LNCaP clone FGC (cell line): ENCODE measurements at places on chromosomes 5 and 9.

- DNase-seq: no peak
Measured at GRCh38 chr5:160699301-160699700, 152.7 kb downstream of the ATP10B start.

DNA sequence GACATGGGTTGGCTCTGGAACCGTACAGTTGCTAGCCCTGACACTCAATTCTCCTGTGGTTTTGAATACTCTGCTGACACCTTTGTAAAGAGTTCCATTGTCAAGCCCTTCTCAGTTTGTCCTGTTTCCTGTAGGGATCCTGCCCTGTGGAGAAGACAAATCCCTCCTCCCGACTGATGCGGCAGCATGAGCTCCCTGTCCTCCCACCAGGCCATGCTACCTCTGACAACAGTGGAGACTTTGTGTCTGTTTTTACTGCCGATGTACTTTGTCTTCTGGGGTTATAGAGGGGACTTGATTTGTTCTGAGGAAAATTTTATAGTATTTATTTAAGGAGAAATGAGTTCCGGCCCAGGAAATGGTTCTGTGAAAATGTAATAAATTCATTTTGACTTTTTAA, 57.8 kb downstream of the PRLR start:
- DNase-seq: no peak

DNA sequence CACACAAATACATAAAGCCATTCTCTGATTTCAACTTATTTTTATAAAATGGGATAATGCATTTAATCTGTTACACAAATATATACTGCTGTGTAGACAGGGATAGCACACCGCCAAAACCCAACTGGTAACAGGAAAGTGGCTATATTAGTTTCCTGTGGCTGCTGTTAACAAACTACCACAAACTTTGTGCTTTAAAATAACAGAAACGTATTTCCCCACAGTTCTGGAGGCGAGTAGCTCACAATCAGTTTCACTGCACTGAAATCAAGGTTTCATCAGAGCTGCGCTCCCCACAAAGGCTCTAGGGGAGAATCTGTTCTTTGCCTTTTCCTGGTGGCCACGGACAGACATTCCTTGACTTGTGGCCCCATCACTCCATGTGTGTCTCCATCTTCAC, 94.0 kb downstream of the MLLT3 start:
- no peak for DNase-seq

DNA sequence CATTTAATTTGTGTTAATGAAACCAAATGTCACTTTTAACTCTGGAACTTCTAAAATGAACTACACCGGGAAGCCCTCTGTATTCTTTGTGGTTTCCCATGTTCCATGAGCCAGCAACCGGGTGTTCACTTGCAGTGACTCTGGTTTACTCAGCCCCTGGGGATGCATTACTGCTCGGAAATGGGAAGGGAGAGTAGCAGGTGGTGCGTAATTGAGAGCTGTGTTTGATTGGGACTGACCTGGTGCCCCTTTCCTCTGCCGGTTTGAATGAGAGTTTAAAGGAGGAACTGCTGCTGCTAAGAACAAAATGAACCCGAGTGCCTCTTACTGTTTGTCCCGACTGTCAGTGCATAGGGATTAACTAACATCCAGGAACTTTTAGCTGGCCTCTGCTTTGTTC, 100.1 kb upstream of the DHFR start:
- no peak for DNase-seq

- no peak for DNase-seq
Measured at GRCh38 chr9:137308057-137308619, 6.1 kb upstream of the NRARP start.

- DNase-seq: no peak
Measured at GRCh38 chr5:18954239-18954638, 1033.8 kb downstream of the CDH18 start.

DNA sequence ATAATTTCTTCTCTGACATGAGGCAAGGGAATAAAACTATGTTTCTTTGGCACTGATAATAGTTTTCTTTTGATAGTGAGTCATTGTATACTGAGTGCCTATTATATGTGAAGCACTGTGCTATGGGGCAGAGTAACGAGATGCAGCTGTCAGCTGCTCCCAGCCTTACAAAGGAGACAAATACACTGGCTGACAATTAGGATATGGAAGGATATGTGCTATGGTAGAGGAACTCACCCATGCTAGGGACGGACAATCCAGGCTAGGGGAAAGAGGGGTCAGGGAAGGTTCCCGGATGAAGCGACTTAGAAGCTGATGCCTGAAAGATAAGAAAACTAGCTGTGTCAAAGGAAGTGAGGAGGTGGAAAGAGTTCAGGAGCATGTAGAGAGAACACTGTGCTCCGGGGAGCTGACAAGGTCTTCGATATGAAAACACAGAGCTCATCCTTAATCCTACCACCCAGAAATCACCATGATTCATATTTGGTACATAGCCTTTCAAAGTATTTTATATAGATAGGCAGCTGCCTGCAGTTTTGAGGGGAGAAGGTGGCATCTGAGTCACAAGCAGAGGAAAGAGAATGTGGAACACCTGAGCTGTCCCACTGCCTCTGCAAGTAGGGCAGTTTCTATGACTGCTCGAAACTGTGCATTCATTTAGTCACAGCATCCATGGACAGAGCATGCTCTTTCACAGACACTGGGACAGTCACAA, 12.1 kb downstream of the BSPRY start:
- no peak for DNase-seq

DNA sequence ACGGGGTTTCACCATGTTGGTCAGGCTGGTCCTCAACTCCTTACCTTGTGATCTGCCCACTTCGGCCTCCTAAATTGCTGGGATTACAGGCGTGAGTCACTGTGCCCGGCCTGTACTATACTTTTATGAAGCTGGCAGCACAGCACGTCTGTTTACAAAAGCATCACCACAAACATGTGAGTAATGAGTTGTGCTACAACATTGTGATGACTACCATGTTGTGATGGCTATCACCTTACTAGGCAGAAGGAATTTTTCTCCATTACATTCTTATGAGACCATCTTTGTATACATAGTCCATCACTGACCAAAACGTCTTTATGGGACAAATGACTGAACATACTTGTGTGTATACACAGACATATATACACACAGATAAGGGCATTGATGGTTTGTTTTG, 1019.0 kb downstream of the CDH18 start:
- no peak for DNase-seq

DNA sequence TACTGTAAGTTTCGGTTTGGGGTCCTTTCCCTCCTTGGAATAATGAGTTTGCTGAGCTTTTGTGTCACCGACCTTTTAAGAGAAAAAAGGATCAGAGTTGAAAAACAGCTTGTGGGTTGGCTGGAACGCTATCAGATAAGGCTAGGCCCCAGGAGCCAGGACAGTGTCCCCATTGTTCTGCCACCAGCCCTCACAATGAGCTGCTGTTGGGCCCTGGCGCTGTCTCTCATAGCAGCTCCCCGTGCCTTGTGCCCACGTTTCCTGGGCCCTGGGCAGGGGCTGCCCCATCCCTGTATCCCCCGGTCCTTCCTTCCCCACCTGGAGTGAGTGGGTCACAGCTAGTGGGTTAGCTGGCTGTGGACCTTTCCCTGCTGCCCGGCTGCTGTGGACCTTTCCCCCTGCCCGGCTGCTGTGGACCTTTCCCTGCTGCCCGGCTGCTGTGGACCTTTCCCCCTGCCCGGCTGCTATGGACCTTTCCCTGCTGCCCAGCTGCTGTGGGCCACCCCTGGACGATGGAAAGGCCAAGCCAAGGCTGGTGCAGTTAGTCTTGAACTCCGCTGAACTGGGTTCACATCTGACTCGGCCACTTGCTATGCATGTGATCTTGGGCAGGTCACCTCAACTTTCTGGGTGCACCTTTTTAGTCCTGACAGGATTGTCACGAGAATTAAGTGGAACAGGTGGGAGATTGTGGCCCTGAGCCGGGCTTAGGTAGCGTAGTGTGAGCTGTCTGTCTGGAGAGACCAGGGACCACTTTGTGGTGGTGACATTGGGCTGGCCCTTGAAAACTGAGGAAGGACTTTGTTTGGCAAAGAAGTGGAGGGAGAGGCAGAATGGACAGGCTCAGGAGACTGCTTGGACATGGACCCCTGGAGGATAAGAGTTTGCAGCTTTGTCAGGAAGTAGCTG, 99.5 kb downstream of the DAB2IP start:
- DNase-seq: no peak

DNA sequence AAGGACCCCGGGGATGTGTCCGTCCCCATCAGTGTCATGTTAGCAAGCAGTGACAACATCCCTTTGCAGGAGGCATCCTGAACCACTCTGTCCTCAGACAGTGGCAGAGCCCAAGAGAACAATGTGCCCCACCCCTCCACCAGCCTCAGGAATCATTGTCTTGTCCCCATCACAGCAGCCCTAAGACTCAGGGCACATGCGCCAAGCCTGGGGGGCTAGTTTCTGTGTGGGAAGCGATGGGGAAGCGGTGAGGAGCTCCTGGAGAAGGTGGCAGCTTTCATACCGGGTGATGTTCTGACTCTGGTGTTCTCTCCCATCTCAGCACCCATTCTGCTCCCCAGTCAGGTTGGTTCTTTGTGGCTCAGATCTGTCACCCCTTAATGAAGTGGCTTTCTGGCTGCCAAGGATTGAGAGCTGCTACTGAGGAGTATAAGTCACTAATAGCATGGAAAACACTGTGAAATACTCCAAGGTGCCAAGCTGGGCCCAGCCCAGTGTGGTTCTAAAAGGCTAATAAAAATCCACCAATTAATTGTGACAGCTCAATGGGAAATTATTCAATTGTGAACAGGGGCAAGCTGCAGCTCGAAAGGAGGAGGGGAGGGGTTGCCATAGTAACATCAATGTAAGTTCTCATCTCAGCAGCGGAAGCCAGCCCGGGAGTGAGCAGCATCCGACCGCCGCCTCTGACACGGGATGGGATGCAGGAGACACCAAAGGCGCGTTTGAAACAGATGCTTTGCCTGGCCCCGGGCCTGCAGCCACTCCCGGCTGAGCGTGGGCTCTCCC, 4.7 kb downstream of the QRFP start:
- DNase-seq: no peak

DNA sequence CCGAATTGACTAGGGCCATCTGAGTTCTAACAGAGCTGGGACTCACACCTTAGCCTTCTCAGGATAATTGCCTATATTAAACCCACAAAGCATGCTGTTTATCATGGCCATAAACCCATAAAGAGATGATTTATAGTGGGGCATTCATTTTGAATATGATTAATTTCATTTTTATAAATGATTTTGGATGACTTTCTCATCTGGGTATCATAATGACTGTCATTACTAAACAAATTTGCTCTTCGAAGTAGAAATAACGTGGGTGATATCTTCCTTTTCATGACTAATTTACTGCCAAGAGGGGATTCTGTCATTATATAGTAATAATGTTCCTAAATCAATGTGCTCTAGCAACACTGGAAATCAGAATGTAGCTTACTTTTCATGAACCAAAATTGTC, 498.2 kb downstream of the CDH12 start:
- no peak for DNase-seq

DNA sequence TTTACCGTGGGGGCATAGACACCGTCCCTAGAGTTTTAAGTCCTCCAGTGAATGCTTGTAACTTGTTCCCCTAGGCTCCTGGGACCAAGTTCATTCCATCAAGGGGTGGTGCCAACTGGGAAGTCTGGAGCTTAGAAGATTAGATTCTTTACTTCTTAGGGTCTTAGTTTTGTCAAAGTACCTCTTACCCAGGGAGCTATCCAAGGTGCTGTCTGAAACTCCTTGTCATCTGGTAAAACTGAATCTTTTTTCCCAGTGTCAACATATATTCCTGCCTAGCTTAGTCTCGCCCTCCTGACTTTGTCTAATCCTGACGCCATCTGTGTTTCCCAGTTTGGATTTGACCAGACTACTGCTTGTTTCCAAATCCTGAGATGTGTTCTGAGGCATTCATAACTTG, 41.6 kb downstream of the MAMDC2 start:
- no peak for DNase-seq

- DNase-seq: no peak
Measured at GRCh38 chr5:36561601-36562000, 44.8 kb upstream of the SLC1A3 start.

DNA sequence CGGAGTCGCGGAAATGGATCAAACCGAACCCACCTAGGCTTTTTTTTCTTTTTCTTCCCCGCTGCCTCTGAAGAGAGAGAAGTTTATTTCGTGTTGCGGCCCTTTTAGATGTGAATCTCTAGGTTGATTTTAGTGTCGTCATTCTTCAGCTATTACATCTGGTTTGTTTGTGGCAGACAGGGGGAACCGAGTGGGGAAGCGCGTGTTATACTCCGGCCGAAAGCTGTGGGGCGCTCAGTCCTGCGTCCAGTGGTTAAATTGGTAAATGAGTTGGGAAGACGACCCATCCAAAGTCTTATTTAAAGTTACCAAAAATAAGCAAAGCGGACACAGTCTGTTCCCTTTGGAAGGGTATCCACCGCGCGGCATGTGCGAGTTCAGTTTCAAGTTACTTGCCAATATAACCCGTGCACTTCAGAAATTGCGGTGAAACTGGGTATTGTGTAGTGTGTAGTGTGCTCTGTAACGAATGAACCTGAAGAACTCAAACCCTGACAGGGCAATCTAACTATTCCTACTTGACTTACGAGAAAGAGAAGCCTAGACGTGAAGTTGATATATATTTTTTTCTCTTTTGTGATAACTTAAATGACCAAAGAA, 1.3 kb downstream of the MAN2A1 start:
- no peak for DNase-seq

DNA sequence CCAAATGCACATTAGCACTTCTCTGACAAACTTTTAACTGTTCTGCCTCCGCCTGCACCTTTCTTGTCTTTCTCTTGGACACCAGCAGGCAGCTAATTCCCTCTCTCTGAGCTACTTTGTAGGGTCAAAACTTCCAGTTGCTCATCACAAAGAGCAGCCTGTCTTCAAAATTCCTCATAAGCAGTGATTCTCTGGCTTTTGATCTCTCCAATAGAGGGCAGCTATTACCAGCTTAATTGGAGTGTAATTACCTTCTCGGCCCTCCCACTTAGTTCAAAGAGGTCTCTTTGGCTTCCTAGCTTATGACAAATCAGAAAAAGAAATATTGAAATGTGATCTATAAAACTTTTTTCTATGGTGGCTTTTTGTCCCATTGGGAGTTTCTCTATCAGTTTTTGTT, 43.6 kb upstream of the RAD23B start:
- DNase-seq: no peak

GRCh38 chr9:76266649-76267283, 127.5 kb downstream of the RFK start:
- DNase-seq: no peak

DNA sequence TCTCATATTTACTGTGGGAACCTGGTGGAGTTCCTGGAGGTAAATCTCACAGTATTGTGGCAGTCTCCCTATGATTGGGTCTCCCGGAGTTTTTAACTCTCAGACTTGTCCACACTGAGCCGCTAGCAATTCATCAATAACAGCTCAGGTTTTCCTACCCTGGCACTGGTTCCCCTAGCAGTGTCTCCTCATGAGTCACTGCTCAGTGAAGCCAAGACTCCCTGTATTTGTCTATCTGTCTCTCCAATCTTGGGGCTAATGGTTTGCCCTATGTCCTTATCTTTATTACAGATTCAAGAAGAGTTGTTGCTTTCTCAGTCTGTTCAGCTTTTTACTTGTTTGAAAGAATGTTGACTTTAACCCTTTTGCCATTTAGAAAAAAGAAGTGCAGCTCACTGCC, 176.7 kb upstream of the FGF10 start:
- DNase-seq: no peak
